ENCODE measurements at places on chromosomes 11 and 22.

DNA sequence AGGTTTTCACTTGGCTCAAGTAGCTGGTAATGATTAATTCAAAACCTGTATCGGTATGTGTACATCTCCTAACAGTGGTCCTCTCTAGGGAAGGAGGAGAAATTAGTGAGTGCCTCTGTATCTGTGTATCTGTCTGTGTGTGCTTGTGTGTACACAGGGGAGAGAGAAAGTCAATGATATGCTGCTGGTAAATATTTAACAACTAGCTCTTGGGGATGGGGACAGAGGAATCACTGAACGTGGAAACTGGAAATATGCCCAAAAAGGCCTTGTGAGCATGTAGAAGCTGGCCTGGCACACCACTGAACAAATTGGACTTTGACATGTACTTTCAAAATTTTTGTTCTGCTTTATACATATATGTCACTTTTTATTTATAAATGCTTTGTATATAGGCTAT is 214.0 kb upstream of the SYN3 start:
- no peak for DNase-seq

- no peak for DNase-seq
These were observed 19.1 kb upstream of the RCN1 start for GRCh38 chr11:32071811-32072210.

DNA sequence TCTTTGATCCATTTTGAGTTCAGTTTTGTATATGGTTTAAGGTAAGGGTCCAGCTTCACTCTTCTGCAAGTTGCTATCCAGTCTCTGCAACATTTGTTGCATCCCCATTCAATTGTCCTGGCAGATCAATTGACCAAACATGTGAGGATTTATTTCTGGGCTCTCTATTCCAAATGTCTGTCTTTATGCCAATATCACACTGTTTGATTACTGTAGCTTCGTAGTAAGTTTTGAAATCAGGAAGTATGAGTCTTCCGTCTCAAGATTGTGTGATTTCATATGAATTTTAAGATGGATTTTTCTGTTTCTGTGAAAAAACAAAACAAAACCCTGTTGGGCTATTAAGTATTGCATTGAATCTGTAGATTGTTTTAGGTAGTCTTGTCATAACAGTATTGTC is 17.0 kb downstream of the APLP2 start:
- DNase-seq: no peak

GRCh38 chr11:3920148-3920852 is 64.8 kb downstream of the STIM1 start:
- peak; percentile 76 for DNase-seq

GRCh38 chr11:44324749-44325525 is 15.0 kb upstream of the ALX4 start:
- no peak for DNase-seq

DNA sequence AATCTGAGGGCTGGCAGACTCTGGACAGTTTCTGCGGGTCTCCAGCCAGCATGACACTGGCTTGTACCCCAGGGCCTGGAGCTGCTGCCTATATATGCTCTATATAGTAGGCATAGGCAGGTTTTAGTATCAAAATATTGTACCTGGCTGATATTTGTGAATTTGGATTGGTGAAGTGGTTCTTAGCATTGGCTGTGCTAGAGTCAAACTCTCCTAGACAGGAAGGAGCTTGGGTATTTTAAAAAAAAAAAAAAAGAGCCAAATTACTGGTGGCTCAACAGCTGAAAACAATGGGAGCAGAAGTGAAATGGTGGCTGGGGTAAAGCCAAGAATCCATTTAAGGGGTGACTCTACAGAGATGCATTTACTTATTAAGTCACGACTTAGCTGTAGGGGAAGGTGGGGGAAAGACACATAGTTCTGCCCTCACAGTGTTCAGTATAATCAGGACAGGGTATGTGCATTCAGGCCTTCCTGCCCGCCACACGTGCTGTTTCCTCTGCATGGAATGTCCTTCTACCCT is 11.0 kb upstream of the MTFP1 start:
- no peak for DNase-seq

DNA sequence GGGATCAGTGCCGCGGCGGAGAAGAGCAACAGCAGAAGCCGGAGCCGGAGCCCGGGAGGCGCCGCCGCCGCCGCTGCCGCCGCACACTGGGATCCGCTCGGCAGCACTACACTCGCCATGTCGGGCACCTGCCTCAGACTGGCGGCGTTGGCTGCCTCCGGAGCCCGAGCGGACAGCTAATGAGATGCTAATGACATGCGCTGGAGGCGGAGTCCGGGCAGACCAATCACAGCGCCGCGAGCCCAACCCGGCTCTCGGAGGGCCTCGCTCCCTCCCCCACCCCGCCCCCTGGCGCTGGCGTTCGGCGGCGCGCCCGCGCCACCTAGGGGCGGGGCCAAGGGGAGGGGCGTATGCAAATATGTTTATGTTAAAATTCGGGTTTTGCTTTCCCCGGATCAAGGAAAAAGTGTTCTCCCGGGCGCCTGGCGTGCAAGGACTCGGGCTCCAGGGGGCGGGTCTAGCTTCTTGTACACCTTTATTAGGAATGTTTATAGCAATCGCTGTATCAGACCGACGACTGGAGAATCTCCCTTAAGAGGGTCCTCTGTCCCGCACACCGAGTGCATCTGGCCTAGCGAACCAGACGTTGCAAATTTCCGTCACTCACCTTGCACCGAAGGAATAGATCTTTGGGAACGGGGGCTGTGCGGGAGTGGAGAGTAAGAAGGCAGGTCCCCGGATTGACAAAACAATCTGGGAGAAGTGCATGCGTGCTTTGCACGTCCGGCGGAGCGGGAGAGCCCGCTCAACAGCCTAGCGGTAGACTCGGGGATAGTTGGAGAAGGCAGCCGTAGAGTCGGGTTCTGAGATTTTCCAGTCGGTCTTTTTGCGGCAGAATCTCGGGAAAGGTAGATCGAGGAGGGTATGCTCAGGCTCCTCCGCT is at the start of gene CADM1:
Gene CADM1, minus strand, starts transcription at position 140 of the 883 bp plus-strand sequence.
- peak; percentile 56 for DNase-seq

DNA sequence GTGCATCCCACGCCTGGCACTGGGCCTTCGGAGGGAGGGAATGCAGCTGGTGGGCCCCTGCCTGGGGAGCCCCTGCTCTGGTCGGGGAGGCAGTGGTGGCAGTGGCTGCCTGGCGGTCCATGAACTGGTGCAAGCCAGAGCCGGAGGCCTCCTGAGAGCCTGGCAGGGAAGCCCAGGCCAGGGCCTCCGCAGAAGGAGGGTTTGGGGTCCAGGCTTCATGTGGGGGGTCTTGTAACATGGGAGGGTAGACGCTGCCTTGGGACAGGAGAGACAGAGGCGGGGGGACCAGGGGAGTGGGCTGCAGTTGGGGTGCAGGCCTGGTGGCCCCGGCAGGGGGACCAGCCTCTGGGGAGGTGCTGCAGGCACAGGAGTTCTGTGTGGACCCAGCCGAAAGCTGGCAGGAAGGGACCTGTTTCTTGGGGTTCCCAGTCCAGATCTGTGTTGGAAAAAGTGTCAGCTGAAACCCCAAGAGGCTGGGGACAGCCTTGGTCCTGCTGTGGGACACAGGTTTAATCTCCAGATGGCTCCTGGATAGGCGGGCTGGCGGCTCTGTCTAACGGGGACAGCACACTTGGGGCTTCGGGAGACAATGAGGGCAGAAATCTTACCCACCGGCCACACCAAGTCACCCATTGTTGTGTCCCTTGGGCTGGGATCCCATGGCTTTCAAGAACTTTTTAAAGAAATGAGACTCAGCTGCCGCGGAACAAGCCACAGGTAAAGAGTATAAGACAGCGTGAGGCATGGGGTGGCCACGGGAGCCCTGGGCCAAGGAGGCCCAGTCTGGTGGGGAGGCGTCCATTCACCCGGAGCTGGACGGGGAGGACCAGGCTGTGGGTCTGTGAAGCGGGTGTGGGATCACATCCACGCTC is 73.5 kb downstream of the KCNQ1 start:
- no peak for DNase-seq

DNA sequence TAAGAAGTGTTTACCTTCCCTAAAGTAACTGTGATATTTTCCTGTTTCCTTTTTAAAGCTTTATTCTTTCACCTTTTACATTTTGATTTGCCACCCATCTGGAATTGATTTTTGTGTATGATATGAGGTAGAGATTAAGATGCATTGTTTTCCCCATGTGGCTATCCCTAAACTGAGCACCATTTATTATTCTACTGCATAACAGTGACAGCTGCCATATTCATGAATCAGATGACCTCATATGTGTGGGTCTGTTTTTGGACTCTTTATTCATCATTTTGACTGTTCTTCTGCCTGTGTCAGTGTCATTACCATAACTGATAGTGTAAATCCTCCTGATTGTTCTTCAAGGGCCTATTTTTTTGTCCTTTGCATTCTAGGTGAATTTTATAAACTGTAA is 50.8 kb downstream of the HIPK3 start:
- no peak for DNase-seq

GRCh38 chr22:46007848-46008261 is 30.9 kb upstream of the WNT7B start:
- DNase-seq: no peak

- DNase-seq: no peak
These were observed 122.6 kb downstream of the APOL5 start for GRCh38 chr22:35840302-35840739.

DNA sequence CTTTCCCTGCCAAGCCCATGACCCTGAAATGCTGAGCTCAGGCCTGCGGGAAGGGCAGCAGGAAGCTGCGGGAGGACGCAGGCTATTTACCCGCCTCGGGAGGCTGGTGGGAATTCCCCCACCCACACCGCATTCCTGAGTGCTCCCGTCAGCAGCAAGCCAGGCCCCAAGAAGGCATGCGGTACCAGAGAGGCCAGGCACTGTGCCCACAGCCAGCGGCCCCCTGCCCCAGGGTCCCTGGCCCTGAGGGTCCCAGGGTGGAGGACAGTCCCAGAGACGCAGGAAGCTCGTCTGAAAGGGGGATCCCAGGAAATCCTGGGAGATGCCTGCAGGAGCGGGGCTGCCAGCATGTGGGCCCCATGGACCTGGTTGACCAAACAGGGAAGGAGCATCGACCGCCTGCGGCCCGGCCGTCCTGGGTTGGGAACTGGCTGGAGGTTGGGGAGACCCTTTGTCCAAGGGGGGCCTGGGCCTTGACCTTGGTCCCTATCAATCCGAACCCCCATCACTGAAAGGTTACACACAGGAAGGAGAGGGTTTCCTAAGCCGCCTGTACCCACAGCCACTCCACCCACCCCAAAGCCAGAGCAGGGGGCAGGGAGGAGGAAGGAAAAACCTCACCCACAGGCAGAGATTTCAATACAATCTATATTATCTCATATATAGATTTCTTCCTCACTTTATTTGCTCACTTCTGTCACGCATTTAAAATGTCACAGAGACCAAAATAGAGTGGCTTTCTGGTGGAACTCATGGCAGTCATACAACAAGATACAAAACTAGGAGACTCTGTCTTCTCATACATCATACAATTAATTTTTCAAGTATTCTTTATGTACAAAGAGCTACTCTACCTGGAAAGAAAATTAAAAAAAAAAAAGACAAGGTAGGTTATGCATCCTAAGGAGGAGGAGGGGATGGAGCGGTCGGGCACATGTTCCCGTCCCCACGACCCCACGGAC is 17.1 kb downstream of the MAFF start:
- DNase-seq: peak; percentile 51

DNA sequence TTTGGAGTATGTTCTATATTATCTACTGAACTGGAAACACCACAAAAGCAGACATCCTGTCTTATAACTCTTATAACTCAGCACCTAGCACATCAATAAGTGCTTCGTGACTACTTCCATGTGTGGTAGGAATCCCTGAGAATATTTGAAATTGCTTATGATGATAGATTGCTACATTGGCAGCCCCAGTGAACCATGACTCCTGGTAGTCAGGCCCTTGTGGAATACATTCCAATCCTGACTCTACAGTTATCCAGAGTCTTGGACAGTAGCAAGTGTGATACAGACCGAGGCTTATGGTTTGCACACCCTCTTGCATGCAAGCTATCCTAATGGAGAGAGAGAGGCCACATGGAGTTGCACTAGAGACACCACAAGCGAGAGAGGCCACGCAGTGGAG is 59.5 kb upstream of the PHF21A start:
- DNase-seq: no peak

GRCh38 chr11:86558841-86559240 is 113.6 kb downstream of the ME3 start:
- no peak for DNase-seq

DNA sequence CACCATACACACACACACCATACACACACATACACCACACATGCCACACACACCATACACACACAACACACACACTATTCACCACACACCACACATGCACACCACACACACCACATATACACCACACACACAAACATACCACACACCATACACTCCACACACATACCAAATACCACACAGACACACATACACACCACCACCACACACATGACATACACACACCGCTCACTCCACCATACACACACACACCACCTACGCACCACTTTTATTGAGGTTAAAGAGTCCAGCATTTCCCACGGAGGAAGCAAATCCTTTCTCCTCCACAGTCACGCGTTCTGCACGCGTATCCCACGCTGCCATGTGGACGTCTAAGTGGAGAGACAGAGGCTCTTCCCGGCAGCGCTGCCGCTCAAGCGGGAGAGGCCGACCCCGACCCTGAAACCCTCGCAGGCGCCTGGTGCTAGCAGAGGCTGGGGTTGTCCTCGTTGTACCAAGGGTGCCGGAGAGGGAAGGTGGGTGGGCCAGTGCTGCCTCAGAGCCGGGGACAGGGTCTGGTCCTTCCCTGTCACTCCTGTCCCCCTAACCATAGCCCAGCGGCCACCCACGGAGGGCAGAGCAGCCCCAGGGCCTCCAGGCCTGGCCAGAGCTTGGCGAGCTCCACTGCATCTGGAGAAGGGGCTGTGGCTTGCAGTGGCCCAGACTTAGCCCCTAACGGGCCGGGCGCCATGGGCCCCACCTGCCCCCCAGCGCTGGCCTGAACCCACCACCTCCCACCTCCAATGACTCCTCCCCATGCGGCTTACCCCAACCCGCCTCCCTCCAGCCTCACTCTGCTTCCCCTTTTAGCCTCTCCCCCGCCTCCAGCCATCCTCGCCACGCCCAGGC is 1495.0 kb downstream of the BRD1 start:
- DNase-seq: no peak

DNA sequence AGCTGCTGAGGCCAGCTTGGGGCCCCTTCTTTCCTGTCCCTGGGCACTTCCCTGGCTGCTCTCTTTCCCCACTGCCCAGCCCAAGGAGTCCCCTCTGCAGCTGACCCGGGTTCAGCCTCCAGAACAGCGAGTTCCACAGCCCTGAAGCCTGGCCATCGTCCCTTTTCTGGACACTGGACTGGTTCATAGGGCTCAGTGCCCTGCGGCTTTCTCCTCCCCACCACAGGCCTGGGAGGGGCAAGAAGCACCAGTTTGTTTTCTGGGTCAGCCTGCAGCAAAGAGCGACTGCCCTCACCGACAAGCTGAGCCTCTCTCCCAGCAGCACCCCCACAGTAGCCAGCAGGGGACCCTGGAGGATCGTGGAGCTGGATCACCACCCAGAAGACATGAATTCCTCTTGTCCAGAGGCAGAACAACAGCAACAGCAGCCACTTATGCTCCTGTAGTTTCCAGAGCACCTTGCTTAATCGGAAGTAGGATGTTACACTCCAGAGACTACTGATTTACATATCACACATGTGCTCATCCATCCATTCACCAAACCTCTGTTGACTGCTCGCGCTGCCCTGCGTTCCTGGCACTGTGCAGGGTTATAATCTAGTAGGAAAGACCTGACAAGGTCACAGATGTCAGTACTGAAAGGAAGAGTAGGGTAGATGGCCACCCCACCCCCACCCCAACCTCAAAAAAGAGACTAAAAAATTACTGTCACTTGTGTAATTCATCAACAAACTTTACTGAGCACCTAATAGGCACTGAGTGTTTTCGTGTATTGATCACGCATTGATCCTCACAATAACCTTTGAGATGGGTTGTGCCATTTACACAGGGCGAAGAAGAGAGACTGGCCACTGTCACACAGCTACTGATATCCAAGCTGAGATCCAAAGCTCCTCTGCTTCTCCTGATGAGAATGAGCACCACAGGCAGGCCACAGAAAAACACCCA is 13.0 kb upstream of the CXCR5 start:
- DNase-seq: no peak
